ENCODE measurements at places on chromosomes 2 and 18. TPM values are rescaled to one million over a fixed set of nuclear protein-coding genes. Genes with fewer than 3 reads are reported as not detected.

DNA sequence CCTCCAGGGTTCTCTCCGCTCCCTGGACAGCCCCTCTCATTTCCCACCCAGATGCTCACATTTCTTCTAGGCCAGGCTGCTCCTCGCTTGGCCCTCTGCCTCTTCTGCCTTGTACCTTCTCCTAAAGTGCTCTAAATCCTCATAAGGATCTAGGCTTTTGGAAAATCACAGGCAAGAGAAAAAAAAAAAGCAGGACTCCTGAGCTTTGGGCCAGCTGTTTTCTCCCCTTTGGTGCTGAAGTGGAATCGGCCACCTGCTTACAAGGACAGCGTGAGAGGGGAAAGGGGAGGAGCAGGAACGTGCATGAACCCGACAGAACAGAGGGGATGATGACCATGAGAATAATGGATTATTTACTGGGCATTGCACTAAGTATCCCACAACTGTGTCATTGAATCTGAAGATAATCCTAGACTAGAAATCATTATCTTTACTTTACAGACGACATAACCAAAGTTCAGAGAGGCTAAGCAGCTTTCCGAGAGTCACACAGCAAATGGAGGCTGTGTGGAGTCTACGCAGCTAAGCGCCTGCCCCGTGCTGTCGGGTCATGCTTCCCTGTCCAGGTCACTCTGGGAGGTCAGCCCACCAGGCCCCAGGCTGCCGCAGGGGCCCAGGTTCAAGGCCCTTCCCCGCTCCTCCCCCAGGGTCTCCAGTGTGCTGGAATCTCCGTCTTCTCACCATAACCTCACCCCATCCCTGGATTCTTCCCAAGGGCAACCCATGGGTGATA lies 141.9 kb downstream of the PXDN start:
- DNase-seq, result no peak
- no peaks in the 10 kb centered on the region for H3K36me3 ChIP-seq
- no peak overlapping the region for H3K4me3 ChIP-seq
- H3K4me1 ChIP-seq, result no peaks in the 10 kb centered on the region
- H3K27me3 ChIP-seq, result no peaks in the 10 kb centered on the region

CFAP65 gene
- total RNA-seq, result not detected

DNA sequence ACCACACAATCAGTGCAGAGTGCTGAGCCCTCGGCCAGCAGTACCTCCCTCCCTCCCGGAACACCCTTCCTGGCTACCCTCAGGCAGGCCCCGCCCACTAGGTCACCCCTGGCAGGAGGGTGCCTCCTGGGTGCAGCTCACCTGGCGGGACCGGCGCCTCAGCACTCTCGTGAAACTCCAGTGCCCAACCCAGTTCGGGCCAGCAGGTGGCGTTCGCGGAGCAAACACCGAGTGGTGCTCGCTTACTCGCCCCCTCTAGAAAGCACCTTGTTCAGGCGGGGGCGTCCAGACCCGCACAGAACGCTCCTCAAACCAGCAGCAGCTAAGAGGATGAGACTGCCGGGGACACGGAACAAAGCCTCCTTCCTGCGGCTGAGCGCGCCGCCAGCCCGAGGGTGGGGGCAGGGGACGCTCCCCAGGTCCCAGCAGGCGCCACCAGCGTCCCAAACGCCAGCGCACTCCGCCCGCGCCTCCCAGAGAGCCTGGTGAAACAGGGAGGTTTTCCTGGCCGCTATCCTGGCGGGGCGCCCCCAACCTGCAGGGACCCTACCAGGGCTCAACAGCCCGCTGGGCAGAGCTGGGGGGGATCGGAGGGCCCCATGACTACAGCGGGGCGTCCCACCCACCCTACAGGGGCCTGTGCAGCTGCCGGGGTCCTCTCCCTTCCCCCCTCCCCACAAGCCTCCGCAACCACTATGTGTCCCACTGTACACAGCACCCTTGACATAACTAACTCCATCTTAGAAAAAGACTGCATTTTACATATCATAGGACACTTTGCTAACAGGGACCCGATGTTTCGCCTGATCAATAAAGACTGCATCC lies 44.7 kb downstream of the MRPS5 start:
- no peaks in the 10 kb centered on the region for H3K36me3 ChIP-seq
- H3K4me3 ChIP-seq, result peak overlapping the region; percentile 90
- H3K27ac ChIP-seq, result peak overlapping the region; percentile 80
- H3K27me3 ChIP-seq, result no peaks in the 10 kb centered on the region
- H3K4me1 ChIP-seq, result peaks cover 73% of the 10 kb centered on the region
- peak; percentile 89 for DNase-seq

GRCh38 chr2:220106065-220106464 lies 478.6 kb downstream of the SLC4A3 start:
- no peak for DNase-seq
- no peaks in the 10 kb centered on the region for H3K4me1 ChIP-seq
- no peaks in the 10 kb centered on the region for H3K27me3 ChIP-seq
- no peak overlapping the region for H3K4me3 ChIP-seq
- H3K27ac ChIP-seq, result no peak overlapping the region
- H3K36me3 ChIP-seq, result no peaks in the 10 kb centered on the region

- no peaks in the 10 kb centered on the region for H3K27me3 ChIP-seq
- H3K4me3 ChIP-seq, result no peak overlapping the region
- DNase-seq, result no peak
- H3K27ac ChIP-seq, result no peak overlapping the region
- no peaks in the 10 kb centered on the region for H3K4me1 ChIP-seq
- H3K36me3 ChIP-seq, result no peaks in the 10 kb centered on the region
Measured at GRCh38 chr18:27428120-27428519, 243.0 kb upstream of the CHST9 start.

GKN2 gene
- not detected for total RNA-seq

WNT10A gene
- 4.2 TPM for total RNA-seq

DNA sequence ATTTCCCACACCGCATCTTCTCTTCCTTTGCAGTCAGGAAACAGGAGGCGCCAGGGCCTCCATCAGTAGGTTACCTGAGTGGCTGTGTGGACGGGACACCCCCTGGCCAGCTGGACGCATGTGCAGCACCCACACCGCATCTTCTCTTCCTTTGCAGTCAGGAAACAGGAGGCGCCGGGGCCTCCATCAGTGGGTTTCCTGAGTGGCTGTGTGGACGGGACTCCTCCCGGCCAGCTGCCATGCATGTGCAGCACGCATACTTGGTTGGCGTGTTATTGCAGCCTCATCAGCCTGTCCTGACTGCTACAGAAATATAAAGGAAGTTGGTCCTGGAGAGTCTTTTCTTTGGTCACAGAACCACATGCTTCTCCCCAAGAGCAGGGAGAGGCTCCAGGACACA lies 74.6 kb downstream of the DCDC2C start:
- no peak overlapping the region for H3K4me3 ChIP-seq
- no peak for DNase-seq
- H3K27me3 ChIP-seq, result no peaks in the 10 kb centered on the region
- no peaks in the 10 kb centered on the region for H3K4me1 ChIP-seq
- H3K27ac ChIP-seq, result no peak overlapping the region
- H3K36me3 ChIP-seq, result no peaks in the 10 kb centered on the region

DNA sequence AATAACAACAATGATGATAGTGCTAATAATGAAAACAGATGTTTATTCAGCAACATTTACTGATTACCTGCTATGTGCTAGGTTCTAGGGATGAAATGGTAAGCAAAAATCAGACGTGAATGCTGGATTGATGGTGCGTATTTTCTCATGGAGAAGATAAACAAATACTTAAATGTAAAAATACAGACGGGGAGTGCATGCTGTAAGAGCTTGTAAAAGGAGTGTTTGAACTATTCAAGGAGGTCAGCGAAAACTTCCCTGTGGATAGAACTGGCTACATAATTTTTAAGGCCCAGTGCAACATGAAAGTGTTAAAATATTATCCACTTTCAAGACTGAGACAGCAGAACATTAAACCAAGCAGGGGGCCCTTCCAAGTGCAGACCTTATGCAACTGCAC lies 22.1 kb downstream of the MTX2 start:
- no peak overlapping the region for H3K4me3 ChIP-seq
- no peak overlapping the region for H3K27ac ChIP-seq
- no peaks in the 10 kb centered on the region for H3K27me3 ChIP-seq
- no peaks in the 10 kb centered on the region for H3K36me3 ChIP-seq
- DNase-seq, result no peak

DNA sequence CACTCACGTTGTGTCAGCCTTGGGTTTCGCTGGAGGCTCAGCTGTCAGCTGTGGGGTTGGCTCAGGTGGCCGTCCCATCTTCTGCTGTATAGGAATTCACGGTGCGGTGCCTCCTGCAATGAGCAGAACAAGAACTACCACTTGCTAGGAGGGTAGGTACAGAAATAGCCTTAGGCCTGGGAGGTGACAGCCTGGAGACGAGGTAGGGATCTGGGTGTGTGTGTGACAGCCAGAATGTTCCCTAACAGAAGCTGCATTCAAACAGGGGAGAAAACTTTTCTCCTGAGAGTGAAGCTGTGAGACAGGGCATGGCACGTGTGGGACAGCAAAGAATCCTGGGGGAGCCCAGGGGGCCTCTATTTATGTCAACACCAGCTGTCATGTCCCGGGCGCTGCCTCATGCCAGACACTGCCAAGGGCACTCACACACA lies 8.4 kb upstream of the MAL start:
- DNase-seq, result no peak
- H3K4me1 ChIP-seq, result peaks cover 2% of the 10 kb centered on the region
- H3K27ac ChIP-seq, result no peak overlapping the region
- no peaks in the 10 kb centered on the region for H3K27me3 ChIP-seq
- no peak overlapping the region for H3K4me3 ChIP-seq

DNA sequence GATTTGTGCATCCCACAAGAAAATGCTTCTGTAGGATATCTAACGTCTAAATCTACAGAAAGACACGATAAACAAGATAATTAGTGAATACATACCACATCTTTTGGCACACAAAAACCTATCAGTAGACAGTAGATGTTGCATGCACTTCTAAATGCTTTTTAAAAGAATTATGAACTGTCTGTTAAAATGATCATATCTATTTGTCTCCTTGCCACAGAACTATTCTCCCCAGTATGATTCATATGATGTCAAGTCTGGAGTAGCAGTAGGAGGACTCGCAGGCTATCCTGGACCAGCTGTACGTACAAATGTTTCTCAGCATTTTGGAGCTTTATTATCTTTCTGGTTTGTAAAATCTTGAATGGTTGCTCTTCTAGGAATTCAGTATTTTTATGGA lies 12.7 kb downstream of the COL3A1 start:
- no peak overlapping the region for H3K27ac ChIP-seq
- DNase-seq, result no peak
- H3K36me3 ChIP-seq, result no peaks in the 10 kb centered on the region

- no peaks in the 10 kb centered on the region for H3K27me3 ChIP-seq
- no peak overlapping the region for H3K4me3 ChIP-seq
- no peaks in the 10 kb centered on the region for H3K4me1 ChIP-seq
Measured at GRCh38 chr2:241657786-241658254, 20.3 kb downstream of the ATG4B start.

PSD4 gene
- total RNA-seq, result 389 TPM

FN1 gene
- total RNA-seq, result 0.13 TPM

ALPI gene
- not detected for total RNA-seq

DNA sequence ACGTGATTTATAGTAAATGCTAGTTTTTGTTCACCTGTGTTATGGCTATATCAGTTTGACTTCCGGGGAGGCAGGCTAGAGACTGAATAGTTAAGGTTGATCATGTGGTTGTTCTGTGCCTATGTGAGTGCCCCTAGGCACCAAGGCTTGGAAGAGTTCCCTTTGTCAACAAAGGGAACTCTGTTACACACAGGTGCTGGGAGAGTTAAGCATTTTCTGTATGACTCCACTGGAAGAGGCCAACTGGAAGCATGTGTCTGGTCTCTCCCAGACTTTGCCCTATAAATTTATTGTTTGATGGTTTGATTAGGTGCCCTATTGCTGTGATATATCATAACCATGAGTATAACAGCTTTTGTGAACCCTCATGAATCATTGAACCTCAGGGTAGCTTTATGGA lies 63.8 kb downstream of the ARL6IP6 start:
- no peaks in the 10 kb centered on the region for H3K27me3 ChIP-seq
- DNase-seq, result no peak
- H3K4me1 ChIP-seq, result no peaks in the 10 kb centered on the region
- H3K4me3 ChIP-seq, result no peak overlapping the region
- no peak overlapping the region for H3K27ac ChIP-seq

- H3K4me1 ChIP-seq, result no peaks in the 10 kb centered on the region
- no peaks in the 10 kb centered on the region for H3K36me3 ChIP-seq
- no peak for DNase-seq
- H3K4me3 ChIP-seq, result no peak overlapping the region
- H3K27me3 ChIP-seq, result no peaks in the 10 kb centered on the region
Measured at GRCh38 chr2:159262904-159263303, 23.6 kb downstream of the WDSUB1 start.

DNA sequence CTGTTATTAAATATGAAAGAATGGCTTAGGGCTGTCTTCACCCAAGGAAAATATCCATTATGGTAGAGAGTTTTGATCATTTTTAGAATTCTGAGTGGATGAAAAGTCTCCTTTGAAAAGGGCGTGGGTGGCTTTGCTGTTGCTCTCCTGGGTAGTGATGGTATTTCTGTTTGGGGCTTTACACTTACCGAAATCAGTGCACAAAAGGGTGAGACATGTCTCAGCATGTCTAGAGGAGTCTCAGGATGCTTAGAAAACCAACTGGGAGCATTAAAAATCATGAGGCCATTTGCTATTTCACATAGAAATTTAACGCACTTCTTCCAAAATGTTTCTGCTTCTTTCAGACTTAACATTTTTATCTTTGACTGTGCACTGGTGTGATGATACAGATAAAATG lies 49.6 kb downstream of the ZCCHC2 start:
- H3K4me3 ChIP-seq, result no peak overlapping the region
- H3K27me3 ChIP-seq, result no peaks in the 10 kb centered on the region
- no peak overlapping the region for H3K27ac ChIP-seq
- no peak for DNase-seq
- no peaks in the 10 kb centered on the region for H3K4me1 ChIP-seq

- DNase-seq, result no peak
- no peak overlapping the region for H3K27ac ChIP-seq
- no peaks in the 10 kb centered on the region for H3K36me3 ChIP-seq
- H3K27me3 ChIP-seq, result no peaks in the 10 kb centered on the region
Measured at GRCh38 chr18:21163647-21164547, 52.3 kb upstream of the ROCK1 start.

PXDN gene
- 0.47 TPM for total RNA-seq

DNA sequence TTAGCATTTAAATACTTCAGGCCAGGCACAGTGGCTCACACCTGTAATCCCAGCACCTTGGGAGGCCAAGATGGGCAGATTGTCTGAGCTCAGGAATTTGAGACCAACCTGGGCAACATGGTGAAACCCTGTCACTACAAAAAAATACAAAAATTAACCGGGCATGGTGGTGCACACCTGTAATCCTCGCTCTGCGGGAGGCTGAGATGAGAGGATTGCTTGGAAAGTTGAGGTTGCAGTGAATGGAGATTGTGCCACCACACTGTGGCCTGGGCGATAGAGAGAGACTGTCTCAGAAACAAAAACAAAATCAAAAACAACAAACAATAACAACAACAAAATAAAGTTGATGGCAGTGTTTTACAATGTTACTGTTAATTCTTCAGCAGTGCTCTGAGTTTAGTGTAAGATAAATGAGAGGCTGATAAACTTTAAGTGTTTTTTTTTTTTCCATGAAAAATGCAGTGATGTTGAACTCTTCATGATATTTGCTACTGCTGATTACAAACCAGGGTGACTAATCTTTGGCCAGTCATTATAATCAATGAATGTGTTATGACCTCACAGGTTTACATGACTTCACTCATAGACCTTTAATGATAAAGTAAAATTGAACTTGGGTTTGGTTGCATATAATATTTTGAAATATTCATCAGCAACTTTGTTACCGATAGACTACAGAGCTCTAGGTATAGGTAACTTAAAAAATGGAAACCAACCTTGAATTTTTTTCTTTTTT lies 2.5 kb downstream of the ITGAV start:
- no peak overlapping the region for H3K4me3 ChIP-seq
- H3K36me3 ChIP-seq, result peaks cover 6% of the 10 kb centered on the region
- DNase-seq, result no peak
- no peaks in the 10 kb centered on the region for H3K27me3 ChIP-seq
- H3K4me1 ChIP-seq, result peaks cover 8% of the 10 kb centered on the region

RSAD2 gene
- 5.0 TPM for total RNA-seq

SERPINB13 gene
- not detected for total RNA-seq

CCBE1 gene
- 0.05 TPM for total RNA-seq
